ENCODE measurements at places on chromosomes 12 and 14. TPM values are rescaled to one million over a fixed set of nuclear protein-coding genes. Genes with fewer than 3 reads are reported as not detected.
A peak's percentile ranks its signal among the peaks of the same experiment; 100 is the strongest.

DNA sequence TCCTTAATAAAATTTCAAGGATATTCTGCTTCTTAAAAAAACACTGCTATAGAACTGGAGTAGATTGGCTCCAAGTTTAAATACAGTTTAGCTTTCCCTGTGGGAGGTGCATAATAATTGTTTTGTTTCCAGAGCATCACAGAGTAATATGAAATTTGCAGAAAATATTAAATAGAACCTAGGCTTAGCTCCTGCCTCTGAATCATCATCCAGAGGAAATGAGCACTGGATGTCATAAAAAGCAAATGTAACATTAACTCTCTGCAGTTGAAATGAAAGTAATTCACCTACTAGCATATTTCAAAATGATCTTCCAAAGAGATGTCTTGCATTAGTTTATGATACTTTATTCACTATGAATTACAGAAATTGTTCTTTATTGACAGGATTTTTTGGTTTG lies 769.8 kb downstream of the C12orf50 start:
- H3K36me3 ChIP-seq, result no peaks in the 10 kb centered on the region
- H3K27me3 ChIP-seq, result no peaks in the 10 kb centered on the region
- H3K4me3 ChIP-seq, result no peak overlapping the region

DNA sequence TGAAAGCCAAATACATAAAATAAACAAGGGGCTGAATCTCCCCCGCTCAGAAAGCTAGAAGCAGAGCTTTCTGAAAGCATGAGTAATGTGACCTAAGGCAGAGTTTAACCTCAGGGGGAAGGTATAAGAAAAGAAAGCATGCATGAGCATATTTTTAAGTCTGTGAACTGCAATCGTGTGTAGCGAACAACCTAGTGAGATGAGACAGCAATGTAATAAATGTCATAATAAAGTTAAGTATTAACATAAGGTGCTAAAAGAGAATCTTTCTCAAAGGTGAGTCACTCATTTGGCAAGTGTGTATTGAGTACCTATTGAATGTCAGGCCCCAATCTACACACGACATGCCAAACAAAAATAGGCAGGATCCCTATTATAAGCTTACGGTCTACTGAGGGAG lies 14.2 kb upstream of the WDR20 start:
- H3K4me3 ChIP-seq, result no peak overlapping the region
- no peaks in the 10 kb centered on the region for H3K36me3 ChIP-seq
- H3K4me1 ChIP-seq, result peaks cover 6% of the 10 kb centered on the region
- H3K27me3 ChIP-seq, result no peaks in the 10 kb centered on the region
- no peak overlapping the region for H3K27ac ChIP-seq

DNA sequence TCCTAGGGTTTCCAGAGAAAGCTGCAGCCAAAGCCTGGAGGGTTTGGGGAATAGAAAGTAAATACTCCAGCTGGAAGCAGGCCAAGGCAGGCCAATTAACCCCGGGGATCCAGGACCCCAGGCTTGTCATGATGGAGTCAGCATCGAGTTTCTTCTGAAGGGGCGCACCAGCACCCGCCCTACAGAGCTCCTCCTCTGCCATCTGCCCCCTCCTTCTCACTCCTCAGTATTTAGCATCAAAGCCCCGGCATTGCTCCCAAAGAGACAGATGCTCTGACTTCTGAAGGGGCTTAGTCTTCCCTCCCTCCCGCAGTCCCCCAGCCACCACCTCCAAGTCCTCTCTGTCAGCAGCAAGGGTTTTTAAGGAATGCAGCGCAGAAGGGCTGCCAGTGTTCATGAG lies 285.1 kb upstream of the NOS1 start:
- H3K4me1 ChIP-seq, result no peaks in the 10 kb centered on the region
- no peak overlapping the region for H3K27ac ChIP-seq
- no peaks in the 10 kb centered on the region for H3K36me3 ChIP-seq

DNA sequence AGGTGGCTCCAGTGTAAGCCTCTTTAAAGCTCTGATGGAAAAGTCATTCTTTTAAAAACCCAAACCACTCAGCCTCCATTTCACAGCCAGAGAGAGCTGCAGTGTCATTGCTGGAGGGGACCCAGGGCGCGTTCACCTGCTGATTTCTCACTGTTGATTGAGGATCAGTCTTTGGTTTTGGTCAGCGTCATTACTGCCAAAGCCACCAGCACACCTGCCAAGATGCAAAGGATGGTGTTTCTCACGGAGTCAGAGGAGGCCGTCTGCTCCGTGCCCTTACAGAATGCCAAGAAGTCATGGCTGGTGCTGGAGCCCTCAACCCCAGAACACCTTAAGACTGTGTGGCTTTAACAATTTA lies 32.8 kb upstream of the BATF start:
- no peaks in the 10 kb centered on the region for H3K4me1 ChIP-seq
- H3K36me3 ChIP-seq, result no peaks in the 10 kb centered on the region
- DNase-seq, result no peak

DNA sequence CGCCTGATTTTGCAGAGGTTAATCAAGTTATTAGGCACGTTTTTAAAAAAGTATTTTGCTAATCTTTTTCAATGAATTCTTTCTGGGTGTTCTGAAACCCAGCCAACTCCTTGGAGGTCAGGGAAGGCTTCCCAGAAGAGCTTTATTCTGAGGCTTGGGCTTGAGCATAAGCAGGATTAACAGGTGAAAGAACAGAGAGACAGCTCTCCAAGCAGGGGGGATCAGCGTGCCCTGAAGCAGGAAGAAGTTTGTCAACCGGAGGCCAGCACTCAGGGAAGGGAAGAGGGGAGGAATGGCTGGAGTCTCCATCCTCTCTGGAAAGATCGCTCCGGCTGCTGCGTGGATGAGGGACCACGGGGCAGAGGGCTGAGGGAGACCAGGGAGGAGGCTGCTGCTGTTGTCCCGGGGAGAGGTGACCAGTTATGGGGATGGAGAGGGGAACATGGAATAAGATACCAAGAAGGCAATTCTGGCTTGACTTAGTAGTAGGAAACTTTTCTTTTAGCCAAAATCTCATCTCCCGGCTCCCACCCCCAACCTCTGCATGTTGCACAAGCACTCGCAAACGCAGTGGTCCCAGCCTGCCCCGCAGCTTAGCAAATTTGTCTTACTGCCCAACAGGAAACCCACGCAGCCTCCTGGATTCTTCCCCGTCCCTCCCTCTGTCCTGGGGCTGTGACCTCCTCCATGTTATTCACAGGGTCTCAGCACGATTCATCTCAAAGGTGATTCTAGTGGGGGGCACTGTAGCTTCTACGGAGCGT lies 1.1 kb upstream of the SSH1 start:
- H3K27ac ChIP-seq, result peak overlapping the region; percentile 89
- peaks cover 44% of the 10 kb centered on the region for H3K4me1 ChIP-seq
- H3K27me3 ChIP-seq, result no peaks in the 10 kb centered on the region
- H3K36me3 ChIP-seq, result no peaks in the 10 kb centered on the region
- DNase-seq, result no peak

DNA sequence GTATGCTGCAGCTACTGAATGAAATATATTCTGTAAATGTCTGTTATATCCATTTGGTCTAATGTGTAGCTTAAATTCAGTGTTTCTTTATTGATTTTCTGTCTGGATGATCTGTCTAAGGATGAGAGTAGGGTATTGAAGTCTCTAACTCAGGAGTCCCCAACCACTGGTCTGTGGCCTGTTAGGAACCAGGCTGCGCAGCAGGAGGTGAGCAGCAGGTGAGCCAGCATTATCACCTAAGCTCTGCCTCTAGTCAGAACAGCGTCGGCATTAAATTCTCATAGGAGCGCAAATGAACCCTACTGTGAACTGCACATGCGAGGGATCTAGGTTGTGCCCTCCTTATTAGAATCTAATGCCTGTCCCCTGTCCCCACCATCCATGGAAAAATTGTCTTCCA lies 329.7 kb upstream of the RGS6 start:
- DNase-seq, result no peak
- H3K4me3 ChIP-seq, result no peak overlapping the region
- H3K27me3 ChIP-seq, result no peaks in the 10 kb centered on the region
- no peaks in the 10 kb centered on the region for H3K4me1 ChIP-seq
- no peaks in the 10 kb centered on the region for H3K36me3 ChIP-seq

DNA sequence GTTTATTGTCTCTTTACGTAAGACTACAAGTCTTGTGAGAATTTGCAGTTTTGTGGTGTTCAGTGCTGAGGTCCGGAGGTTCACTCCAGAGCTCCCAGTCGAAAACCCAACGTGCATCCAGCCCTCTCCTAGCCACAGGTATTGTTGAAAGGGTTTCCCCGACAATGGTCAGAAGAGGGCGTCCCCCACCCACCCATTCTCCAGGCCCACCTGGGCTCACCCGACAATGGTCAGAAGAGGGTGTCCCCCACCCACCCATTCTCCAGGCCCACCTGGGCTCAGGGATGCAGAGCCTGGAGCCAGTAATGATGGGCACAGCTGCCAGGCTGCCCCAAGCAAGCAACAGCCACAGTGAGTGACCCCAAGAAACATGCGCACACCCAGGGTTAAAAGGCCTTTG lies 126.8 kb upstream of the EVL start:
- no peaks in the 10 kb centered on the region for H3K27me3 ChIP-seq
- no peak overlapping the region for H3K4me3 ChIP-seq
- DNase-seq, result no peak
- no peak overlapping the region for H3K27ac ChIP-seq
- H3K36me3 ChIP-seq, result no peaks in the 10 kb centered on the region
- H3K4me1 ChIP-seq, result no peaks in the 10 kb centered on the region

DNA sequence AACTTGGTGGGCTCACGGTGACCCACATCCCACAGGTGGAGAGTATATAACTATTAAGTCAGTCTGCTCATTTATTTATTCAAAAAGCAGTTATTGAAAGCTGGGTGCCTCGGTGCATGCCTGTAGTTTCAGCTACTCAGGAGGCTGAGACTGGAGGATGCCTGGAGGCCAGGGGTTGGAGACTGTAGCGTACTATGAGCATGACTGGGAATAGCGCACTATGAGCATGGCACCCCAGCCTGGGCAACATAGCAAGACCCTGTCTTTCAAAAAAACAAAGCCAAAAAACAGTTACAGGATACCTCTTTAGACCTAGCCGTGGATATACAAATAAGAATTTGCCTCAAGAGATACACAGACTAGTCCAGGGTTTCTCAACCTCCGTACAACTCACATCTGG lies 139.8 kb downstream of the ZFP36L1 start:
- H3K27me3 ChIP-seq, result no peaks in the 10 kb centered on the region
- H3K4me1 ChIP-seq, result peaks cover 7% of the 10 kb centered on the region
- H3K27ac ChIP-seq, result no peak overlapping the region
- no peaks in the 10 kb centered on the region for H3K36me3 ChIP-seq
- no peak overlapping the region for H3K4me3 ChIP-seq
- DNase-seq, result no peak

GRCh38 chr14:100885617-100886016 lies 17.9 kb downstream of the RTL1 start:
- no peak overlapping the region for H3K4me3 ChIP-seq
- H3K36me3 ChIP-seq, result no peaks in the 10 kb centered on the region
- H3K4me1 ChIP-seq, result peaks cover 31% of the 10 kb centered on the region
- peak overlapping the region; percentile 12 for H3K27ac ChIP-seq

- no peaks in the 10 kb centered on the region for H3K27me3 ChIP-seq
- no peaks in the 10 kb centered on the region for H3K36me3 ChIP-seq
- no peak overlapping the region for H3K27ac ChIP-seq
- no peak overlapping the region for H3K4me3 ChIP-seq
These were observed 19.3 kb downstream of the PLEKHA5 start for GRCh38 chr12:19148860-19149259.

DNA sequence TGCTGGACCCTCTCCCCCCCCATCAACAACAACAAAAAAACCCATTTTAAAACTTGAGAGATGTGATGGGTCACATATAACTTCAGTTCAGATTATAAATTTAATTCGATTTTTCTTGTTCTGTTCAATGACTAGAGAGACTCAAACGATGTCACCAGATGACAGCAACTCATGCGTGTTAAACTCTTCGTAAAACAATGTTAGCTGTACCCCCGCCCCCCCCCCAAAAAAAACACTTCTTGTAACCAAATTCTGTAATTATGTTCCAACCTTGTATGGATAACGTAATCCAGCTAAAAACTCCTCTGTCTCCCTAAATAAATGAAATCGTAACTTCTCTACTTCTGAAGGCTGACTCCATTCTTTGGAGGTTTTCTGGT lies 614 bp upstream of the NACA start:
- H3K4me3 ChIP-seq, result no peak overlapping the region
- H3K4me1 ChIP-seq, result peaks cover 32% of the 10 kb centered on the region
- no peaks in the 10 kb centered on the region for H3K27me3 ChIP-seq
- no peaks in the 10 kb centered on the region for H3K36me3 ChIP-seq
- H3K27ac ChIP-seq, result peak overlapping the region; percentile 84
- DNase-seq, result no peak

DNA sequence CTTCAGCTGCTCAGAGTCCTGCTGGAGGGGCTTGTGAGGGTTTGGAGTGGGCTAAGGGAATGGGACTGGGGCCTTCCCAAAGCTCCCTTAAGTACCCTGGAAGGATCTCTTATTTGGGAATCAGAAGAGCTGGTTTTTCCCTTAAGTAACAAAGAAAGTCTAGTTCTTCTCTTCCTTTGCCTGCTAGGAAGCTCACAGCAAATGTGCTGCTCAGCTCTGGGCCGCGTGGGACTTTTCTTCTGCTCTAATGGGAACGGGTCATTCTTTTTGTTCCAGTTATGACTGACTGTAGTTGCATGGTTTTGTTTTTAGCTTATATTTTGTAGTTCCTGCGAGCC lies 6.0 kb downstream of the KIF26A start:
- no peak for DNase-seq
- no peaks in the 10 kb centered on the region for H3K4me1 ChIP-seq
- H3K27me3 ChIP-seq, result peaks cover under 1% of the 10 kb centered on the region
- no peaks in the 10 kb centered on the region for H3K36me3 ChIP-seq

GRCh38 chr12:11673666-11674461 lies 24.4 kb downstream of the ETV6 start:
- H3K4me3 ChIP-seq, result no peak overlapping the region
- no peaks in the 10 kb centered on the region for H3K36me3 ChIP-seq
- peaks cover 12% of the 10 kb centered on the region for H3K4me1 ChIP-seq
- DNase-seq, result no peak
- H3K27ac ChIP-seq, result peak overlapping the region; percentile 45

GRCh38 chr12:114967151-114967550 lies 283.2 kb upstream of the TBX3 start:
- H3K27ac ChIP-seq, result no peak overlapping the region
- no peaks in the 10 kb centered on the region for H3K27me3 ChIP-seq
- H3K36me3 ChIP-seq, result no peaks in the 10 kb centered on the region
- H3K4me1 ChIP-seq, result no peaks in the 10 kb centered on the region

DNA sequence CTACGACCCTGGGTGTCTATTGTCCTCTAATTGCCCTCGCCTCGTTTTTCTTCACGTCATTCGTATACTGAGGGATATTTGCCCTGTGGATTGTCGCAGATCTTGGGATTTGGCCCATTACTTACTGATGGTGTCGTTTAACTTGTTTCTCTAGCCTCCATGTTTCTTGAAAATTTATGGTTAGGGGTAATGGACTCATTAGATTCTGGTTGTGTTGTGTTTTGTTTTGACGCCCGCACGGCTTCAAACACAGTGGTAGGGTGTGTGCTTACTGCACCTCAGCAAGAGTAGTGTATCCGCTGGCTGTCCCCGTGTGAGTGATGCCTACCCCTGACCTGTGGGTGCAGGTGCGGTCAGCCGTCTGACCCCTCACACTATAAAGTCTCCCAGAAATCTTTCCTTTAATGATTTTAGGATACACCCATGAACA lies 874 bp upstream of the RNU6-8 start:
- H3K36me3 ChIP-seq, result no peaks in the 10 kb centered on the region
- peak; percentile 19 for DNase-seq
- H3K4me1 ChIP-seq, result no peaks in the 10 kb centered on the region
- peak overlapping the region; percentile 95 for H3K27ac ChIP-seq
- H3K27me3 ChIP-seq, result no peaks in the 10 kb centered on the region

Gene IL22
- total RNA-seq, result not detected

Gene GLIPR1L2
- total RNA-seq, result 6.2 TPM

Gene EFS
- 2.1 TPM for total RNA-seq

Gene AKAP3
- total RNA-seq, result 1.3 TPM

Gene P2RX2
- not detected for total RNA-seq

Gene TAS2R14
- total RNA-seq, result 3.2 TPM

Gene SFSWAP
- total RNA-seq, result 22.2 TPM

Gene SLC8A3
- 0.08 TPM for total RNA-seq

Gene DNAJC22
- total RNA-seq, result 1.7 TPM

Data from adrenal gland (tissue), 19 donors.